ENCODE measurements at places on chromosomes 1 and 21.

DNA sequence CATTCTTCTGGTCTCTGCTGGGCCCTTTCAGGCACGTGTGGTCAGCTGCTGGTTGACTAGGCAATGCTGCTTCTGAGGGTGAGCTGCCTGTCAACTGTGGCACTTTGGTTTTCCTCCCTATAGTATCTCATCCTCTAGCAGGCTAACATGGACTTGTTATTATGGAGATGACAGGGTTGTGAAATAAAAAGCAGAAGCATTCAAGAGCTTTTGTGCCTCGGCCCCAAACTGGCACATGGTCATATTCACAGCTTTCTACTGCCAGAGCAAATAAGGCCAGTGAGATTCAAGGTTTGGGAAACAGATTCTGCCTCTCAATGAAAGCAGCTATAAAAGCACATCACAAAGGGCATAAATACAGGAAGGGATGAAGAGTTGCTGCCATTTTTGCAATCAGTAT is 1.6 kb upstream of the ZNF124 start:
- DNase-seq, result no peak

DNA sequence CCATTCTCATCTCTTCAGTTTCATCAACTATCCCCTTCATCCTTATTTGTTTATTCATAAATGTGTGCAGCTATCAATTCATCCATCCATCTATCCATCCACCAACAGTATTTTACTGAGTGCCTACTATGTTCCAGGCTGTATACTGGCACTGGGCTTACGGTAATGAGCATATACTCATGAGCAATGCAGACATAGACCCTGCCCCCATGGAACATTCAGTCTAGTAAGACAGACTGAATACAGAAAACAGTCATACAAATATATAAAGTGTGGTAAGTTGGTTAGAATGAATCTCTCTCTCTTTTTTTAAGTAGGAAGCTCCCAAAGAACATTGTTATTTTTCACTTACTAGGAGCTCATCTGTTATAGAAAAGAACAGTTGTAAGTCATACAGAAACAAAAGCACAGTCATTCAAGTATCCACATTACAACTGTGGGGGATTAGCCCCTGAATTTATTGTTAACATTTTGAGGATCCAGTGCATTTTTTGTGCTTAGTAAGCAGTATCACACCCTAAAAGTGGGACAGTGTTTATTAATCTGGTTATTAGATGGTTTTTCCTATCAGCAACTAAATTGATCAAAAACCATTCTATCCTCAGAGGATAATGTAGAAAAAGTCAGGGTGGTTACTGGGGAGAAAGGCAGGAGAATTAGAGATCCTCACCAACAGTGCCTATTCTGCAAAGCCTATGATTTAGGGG is 3.6 kb downstream of the SLC16A4 start:
- no peak for DNase-seq

DNA sequence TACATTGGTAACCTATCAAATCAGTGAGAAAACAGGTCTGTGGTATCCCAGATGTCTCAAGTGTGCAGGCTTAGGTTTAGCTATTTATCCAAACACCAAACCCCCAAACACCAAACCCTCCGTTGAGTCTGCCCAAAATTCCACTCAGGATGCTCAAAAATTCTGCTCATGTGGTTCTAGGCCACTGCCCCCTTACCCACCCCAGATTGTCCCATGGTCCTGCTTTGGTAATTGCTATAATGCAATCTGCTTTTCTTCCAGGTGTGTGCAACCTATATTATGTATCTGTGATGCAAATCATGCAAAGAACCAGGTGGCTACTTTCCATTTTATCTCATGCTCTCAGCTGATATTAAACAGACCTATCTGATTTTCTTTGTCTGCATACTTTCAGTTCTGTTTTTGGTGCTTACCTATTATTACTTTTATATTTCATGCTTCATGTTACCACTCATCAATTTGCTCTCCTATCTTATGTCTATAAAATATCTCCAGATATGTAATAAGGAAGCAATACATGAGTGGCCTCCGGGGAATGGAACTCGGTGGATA is 123.7 kb downstream of the TOMM20 start:
- DNase-seq, result no peak

DNA sequence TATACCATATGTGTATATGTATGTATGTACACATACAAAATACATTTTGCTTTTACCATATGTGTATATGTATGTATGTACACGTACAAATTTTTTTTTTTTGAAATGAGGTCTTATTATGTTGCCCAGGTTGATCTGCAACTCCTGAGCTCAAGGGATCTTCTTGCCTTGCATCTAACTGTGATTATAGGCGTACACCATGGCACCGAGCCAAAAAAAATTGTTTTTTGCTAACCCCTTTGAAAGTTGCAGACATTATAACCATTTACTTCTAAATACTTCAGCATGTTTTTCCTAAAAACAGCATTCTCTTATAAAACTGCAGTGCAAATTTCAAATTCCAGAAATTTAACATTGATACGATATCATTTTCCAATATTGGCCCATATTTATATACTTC is 147.0 kb downstream of the POU2F1 start:
- peak; percentile 12 for DNase-seq

DNA sequence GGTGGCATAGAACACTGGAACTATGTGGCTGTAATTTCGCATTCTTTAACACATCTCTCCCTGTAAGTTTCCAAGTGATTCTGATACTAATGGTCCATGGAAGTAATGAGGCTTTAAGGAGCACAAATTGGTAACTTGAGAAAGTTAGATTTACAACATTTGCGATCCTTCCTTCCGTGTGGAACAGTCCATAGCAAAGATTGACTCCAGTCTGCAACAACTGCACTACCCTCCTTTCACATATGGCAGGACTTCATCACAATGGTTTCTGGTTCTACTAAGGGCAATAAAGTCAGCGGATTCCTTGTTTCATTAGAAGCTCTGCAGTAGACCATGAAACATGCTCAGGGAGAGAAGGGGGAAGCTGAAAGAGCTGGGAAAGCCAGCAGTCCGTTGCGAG is 261.2 kb downstream of the RGS7 start:
- no peak for DNase-seq

GRCh38 chr1:83827741-83828140 is 171.2 kb downstream of the TTLL7 start:
- DNase-seq, result no peak

DNA sequence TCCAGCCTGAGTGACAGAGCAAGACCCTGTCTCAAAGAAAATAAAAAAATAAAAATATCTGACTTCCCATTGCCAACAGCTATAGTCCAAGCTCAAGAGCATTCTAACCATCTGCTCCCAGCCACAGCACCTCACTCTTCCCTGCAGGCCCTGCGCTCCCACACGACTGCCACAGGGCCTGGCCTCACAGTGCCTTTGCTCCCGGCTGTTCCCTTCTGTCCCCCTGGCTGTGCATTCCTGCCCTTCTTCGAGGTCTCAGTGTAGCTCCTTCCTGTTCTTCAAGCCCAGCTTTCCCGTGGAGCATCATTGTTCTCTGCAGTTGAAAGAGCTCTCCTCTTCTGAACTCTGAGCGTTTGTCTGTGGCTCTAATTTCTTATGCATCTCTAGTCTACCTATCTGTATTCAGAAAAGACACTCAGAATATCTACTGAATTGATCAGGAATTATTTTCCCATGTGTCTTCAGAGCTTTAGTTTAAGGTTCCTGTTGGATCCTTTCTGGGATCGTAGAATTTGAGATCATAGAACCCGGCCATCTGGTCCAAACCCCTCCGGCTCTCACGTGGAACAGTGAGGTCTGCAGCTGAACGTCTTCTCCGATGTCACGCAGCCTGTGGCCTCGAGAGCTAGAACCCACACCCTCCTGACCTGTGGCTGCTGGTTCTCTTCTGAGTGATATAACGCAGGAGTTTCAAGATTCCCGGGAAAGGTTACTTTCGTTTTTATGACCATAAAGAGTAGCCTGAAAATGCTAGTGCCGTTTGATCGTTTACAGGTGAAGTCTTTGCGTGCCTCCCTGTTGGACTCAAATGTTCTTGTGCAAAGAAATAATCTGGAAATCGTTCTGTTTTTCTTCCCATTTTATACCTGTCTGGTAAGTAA is 54.4 kb downstream of the DOP1B start:
- DNase-seq, result no peak

GRCh38 chr1:248618878-248619277 is 16.0 kb downstream of the OR2T11 start:
- peak; percentile 67 for DNase-seq

DNA sequence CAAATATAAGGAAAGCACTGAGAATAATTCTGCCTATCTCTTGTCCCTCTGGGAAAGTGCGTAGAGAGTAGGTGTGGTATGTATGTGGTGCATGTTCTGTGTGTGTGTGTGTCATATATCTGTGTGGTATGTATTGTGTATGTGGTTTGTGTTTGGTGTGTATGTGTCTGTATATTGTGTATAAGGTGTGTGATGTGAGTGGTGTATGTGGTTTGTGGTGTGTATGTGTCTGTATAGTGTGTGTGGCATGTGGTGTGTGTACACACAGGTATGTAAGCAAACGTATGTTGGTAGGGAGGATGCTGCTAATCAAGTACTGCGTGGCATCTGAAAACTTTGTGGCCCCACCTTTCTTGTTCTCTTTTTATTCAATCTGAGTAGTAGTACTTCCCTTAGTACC is 68.3 kb upstream of the LAX1 start:
- DNase-seq, result no peak

DNA sequence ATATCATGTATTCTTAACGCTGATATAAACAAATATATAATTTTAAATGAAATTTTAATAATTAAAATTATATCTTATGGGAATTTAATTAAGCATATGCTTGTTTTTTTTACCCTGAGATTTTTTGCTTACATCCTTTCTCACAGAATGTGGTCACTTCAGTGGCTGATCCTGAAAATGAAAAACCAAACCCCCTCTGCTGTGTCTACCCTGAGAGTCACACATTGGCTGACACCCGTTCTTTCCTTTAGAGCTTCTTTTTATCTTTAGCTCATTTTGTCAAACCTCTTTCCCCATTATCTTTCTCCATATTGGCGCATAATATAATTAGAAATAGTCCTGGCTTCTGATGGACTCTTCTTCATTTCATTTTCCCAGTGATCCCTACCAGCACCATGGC is 10.8 kb upstream of the CACYBP start:
- no peak for DNase-seq

DNA sequence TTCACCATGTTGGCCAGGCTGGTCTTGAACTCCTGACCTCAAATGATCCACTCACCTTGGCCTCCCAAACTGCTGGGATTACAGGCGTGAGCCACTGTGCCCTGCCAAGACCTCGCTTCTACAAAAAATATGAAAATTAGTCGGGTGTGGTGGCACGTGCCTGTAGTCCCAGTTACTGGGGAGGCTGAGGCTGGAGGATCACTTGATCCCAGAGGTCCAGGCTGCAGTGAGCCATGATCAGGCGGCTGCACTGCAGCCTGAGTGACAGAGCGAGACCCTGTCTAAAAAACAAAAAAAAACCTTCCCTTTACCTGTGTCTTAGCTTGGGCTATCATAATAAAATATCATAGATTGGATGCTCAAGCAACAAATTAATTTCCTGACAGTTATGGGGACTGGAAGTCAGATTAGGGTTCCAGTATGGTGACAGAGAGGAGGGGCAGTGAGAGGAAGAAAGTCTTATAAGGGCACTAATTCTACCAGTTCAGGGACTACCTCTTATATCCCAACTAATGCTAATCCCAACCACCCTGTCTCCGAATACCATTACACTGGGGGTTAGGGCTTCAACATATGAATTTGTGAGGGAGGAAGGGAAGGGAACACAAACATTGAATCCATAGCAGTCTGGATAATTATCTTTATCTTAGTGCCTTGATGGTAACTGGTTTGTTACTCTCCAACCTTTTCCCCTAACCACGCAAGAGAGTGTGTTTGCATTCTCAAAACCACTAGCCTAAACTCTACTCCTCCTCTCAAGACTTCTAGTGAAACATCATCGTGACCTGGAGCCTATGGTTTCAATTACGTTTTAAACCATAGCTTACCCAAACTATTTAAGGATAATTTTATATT is 1.0 kb upstream of the NAXE start:
- peak; percentile 52 for DNase-seq

- no peak for DNase-seq
Measured at GRCh38 chr1:31181515-31182343, 58.0 kb downstream of the NKAIN1 start.

GRCh38 chr1:14913482-14914177 is 239.9 kb upstream of the TMEM51 start:
- DNase-seq, result no peak

GRCh38 chr1:203662360-203662759 is 35.7 kb downstream of the ATP2B4 start:
- no peak for DNase-seq

- no peak for DNase-seq
Measured at GRCh38 chr1:201554190-201554600, 15.3 kb downstream of the NAV1 start.

- no peak for DNase-seq
Measured at GRCh38 chr21:32360401-32360975, 32.3 kb downstream of the URB1 start.

DNA sequence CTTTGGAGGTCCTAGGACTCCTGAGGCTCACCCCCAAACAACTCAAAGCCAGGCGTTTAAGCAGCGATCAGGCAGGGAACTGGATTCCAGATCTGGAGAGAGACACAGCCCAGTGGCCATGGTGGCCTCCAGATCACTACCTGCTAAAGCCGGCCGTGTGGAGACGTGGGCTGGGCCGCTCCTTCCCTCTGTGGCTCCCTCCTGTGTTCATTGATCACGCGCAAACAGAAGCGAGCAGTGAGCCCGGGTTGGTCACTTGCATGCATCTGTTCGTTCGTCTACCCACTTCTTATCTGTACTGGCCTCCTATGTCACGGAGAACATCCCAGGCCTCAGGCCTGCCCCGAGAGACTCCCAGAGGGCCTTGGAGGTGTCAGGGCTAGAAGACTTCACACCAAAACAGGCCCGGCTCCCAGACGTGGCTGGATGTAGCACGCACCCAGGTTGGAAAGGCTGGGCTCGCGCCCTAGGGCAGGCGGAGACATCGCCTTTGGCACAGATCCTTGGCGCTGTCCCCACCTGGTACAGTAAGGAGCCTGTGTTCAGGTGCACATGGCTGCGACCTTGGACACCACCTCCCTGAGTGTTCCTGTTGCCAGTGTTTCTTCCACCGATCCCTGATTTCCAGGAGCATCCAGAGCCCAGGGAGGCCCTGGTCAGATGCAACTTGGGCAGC is 76.7 kb upstream of the ARHGEF16 start:
- DNase-seq, result no peak

- DNase-seq, result peak; percentile 23
Measured at GRCh38 chr1:189682591-189682990, 795.1 kb downstream of the BRINP3 start.

DNA sequence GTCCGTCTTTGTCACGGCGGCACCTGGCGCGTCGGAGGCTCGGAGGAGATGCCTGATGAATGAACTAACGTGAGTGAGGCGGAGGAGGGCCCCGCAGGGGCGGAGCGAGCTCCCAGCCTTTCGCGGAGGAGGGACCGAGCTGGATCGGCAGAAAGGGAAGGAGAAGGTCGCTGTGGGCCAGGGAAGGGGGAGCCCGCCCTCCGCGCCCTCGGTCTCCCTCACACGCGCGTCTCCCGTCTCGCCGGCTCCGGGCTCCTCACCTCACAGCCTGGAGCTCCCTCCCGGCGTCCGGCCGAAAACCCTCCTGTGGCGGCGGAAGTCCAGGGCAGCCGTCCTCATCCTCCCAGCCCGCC is 519 bp downstream of the ZNF496 start:
- DNase-seq, result peak; percentile 87

Data from NCI-H82 (cell line).